Stimulated activated CD8-positive, alpha-beta memory T cell treated with anti-CD3 and anti-CD28 coated beads, Interleukin-7, amount 100 ng/mL, for 1 hour (primary cell): ENCODE measurements at places on chromosomes 3 and 15.

DNA sequence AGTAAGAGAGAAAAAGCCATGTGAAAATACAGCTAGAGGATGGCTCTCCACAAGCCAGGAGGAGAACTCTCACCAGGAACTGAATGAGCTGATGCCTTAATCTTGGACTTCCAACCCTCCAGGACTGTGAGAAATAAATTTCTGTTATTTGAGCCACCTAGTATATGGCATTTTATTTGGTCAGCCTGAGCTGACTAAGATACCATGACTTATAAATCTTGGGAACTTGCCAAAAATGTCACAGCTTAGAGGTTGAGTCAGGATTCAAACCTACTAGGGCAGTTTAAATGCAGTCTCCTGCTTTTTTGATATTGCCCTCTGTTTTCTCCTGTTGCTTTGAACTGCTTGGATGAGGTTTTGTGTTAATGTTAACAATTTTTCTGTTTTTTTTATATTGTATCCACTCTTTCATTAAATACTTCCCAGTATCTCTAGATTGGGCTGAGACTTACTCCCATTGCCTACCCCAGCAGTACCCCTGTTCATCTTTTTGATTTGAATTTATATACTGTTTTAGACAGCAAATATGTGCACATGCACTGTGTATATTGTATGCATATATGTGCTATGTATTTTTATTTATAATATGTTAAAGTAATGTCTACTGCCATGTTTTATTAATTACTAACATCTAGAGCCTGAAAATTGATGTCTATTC is 1223.2 kb downstream of the OTOL1 start:
- DNase-seq, result no peak

GRCh38 chr15:90807786-90808086 is 60.7 kb upstream of the FURIN start:
- no peak for DNase-seq

- DNase-seq, result no peak
Measured at GRCh38 chr3:46019707-46020106, 7.6 kb downstream of the XCR1 start.

DNA sequence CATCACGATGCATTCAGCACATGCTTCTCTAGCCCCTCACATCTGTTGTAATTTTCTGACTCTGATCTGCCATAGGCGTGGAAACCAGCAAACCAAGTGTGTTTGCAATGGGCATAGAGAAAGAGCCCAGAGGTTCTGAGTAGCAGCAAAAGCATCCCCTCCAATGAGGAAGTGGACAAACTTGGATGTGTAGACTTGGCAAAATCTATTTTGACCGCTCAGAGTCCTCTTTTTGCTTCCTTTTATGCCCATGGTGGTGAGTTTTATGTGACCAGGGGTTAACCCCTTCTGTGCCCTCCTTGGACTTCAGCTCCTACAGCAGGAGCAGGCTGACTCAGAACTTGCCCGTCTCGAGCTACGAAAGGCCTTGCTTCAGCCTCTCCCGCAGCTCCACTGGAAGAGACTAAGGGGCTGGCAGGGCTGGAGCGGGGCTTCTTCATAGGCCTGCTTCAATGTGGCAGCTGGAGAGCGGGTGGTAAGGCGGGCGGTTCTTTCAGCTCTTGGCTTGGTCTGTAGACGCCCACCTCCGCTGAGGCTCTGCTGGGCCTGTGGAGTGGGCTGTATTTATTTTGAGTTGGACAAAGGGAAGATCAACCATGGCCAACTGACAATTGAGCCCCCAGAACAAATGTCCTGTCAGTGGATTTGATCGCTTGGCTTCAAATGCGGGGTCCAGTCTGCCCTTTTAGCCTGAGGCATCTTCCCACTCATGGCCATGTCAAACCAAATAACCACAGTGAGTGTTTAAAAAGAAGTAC is 6.5 kb upstream of the ETV5 start:
- DNase-seq, result no peak

GRCh38 chr3:16174976-16175901 is 759 bp downstream of the GALNT15 start:
- no peak for DNase-seq

DNA sequence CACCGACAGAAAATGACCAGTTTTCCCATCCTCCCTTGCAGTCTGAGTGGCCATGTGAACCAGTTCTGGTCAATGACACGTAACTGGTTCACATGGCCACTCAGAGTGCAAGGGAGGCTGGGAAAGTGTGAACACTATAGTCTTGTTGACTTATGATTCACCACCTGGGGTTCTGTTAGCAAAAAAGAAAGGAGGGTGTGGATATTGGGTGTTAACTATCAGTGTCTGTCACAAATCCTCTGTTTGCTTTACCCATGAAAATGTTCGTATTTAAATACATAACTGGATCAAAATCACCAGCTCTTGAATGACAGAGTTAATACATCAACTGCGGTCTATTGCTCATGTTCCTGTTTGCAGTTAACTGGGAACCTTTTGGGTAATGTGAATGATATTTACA is 92.3 kb downstream of the ADAMTSL3 start:
- DNase-seq, result no peak

- no peak for DNase-seq
Measured at GRCh38 chr15:88605189-88606069, 15.7 kb upstream of the AEN start.

DNA sequence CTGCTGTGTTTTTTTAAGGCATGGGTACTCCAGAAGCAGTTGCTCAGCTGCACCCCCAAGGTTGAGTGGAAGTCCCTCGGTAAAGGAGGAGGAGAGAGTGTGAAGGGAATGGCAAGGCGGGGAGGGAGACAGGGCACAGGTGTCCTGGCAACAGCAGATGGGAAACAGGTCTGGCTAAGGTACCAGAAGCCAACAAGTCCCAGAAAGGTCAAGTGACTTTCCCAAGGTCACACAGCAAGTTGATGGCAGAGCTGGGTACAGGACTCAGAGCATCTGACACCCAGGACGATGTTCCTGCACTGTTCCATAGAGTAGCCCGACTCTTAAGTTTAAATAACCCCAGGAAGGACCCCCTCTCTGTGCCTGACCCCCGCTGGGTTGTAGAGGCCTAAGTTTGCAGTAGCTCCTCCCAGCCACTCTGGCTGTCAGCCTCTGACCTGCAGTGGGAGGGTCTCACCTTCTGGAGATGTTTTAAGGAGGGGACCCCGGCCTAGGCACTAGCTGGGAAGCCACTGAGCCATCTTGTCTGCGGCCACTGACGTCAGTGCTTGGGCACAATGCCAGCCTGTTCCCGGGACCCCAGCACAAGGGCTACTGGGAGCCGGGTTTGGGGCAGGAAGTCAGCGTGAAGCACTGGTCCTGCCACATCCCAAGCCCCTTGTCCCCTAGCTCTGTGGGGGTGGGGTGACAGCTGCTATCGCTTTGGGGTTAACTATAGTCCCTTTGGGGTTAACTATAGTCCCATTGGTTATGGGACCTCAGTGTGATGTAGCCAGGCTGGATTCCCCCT is 10.5 kb downstream of the CSK start:
- no peak for DNase-seq

DNA sequence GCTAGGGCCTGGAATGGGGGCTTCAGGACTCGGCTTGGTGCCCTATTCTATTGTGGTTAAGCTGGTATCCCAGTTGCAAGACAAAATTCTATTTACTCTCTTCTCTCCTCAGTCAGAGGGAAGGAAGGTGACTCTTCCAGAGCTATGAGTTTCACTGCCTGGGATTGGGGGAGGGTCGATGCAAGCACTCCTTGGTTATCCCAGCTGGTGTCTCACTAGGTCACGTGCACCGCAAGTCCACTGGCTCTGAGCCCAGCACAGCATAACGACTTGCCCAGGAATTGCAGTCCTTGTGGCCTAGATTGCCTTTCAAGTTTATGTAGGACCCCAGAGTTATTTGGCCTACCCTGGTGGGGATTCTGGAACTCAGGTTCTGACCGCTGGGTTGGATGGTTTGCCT is 958.8 kb downstream of the IGSF11 start:
- no peak for DNase-seq

- DNase-seq, result no peak
Measured at GRCh38 chr3:108106031-108106430, 15.2 kb upstream of the CD47 start.

DNA sequence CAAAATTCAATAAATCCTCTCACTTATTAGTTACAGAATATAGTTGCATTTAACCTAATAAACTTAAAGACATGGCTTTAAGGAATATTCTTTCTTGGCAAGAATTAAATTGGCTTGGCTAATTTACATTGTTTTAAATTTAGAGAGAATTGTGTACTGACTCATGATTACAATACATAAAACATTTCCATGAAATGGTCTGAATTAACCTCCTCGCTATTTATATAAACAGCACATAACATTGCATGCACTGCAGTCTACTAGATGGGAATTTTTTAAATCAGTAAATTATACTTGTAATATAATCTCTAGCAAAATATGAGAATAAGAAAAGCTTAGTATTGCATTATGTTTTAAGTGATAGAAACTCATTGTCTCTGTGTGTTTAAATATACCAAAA is 268.9 kb downstream of the SHOX2 start:
- no peak for DNase-seq

GRCh38 chr3:43062564-43063040 is 43.3 kb downstream of the POMGNT2 start:
- DNase-seq, result no peak

- no peak for DNase-seq
Measured at GRCh38 chr15:74653426-74654102, 37.9 kb downstream of the CLK3 start.

DNA sequence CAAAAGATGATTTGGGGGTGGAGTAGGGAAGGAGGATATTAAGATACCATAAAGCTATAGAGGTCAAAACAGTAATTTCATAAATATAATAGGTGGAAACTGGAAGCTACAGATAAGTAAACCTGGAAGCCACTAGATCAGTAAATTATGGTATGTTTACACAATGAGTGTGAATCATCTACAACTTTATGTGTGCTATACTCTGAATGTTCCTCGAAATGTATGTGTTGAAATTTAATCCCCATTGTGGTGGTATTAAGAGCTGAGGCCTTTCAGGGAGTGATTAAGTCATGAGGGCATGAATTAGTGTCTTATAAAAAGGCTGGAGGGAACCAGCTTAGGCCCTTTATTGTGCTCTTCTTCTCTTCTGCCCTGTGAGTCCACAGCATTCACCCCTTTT is 25.2 kb downstream of the EOMES start:
- DNase-seq, result no peak

DNA sequence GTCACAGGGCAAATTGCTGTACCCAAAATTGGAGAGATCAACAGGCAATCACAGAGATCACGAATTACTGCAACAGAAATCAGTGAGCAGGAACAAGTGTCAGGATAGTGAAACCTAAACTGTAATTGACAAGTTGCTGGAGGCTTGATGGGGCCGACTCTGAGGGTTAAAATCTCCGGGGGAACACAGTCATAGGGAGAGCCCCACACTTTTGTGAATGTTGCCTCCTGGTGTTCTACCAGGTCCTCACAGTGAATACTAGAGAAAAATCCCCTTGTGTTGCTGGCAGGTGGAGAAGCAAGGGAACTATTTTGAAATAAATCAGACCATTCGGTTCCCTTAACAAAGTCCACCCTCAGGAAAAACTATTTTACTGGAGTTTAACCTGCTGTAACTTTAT is 697.5 kb upstream of the CBLB start:
- no peak for DNase-seq

GRCh38 chr3:56762718-56763117 is 39.0 kb downstream of the ARHGEF3 start:
- no peak for DNase-seq

DNA sequence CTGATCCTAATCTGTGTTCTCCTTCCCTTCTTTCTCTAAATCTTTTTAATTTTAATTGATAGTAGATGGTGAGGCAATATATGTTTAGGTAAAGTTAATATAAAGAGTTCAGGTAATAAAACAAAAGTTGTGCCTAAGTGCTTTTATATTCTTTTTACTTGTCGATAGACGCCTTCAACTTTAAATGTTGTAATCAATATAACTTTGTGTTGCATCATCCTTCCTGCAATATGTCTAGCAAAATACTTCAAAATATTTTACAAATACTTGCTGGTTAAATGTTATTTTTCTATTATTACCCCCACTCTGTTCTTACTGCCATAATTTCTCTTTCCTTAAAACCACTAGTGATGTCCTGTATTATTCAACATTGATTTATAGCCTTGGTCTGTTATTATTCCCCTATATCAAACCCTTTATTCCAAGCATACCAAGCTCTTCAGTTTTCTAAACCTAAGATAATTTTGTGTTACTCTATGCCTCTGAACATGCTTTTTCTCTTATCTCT is 92.4 kb downstream of the NAALADL2 start:
- DNase-seq, result no peak

- DNase-seq, result no peak
Measured at GRCh38 chr3:132978464-132978863, 59.7 kb upstream of the TMEM108 start.

- DNase-seq, result no peak
Measured at GRCh38 chr3:55128225-55128823, 200.5 kb upstream of the LRTM1 start.

DNA sequence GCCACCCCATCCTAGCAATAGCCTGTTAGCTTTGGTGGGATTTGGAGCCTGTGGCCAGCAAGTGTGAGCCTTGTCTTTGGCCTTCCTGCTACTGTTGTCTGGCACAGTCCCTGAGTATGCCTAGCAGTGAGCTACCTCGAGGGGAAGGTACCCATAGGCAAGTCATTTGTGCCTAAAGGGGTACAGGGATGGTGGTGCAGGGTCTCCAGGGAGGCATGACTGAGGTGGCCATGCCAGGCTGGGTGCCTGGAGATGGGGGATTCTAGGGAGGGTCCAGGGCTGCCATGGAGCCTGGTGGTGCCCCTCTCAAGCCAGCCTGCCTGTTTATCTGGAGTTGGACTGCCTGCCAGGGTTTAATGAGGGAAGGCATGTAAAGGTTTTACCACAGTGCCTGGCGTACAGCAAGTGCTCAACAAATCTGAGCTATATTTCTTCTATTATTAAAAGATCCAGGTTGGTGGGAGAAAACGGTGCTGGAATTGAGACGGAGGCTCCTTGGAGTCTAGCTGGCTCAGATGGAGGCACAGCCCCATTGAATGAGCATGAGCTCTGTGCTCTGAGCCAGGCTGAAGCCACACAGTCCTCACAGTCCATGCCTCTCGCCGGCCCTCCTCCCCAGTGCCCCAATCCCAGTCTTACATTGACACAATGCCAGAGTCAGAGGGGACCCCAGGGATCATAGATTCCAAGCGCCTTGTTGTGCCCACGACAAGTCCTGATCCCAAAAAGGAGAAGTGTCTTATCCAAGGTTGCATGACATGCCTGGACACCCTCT is 76.2 kb downstream of the CORO2B start:
- DNase-seq, result no peak

GRCh38 chr3:20488151-20488550 is 302.1 kb upstream of the SGO1 start:
- DNase-seq, result no peak

- DNase-seq, result no peak
Measured at GRCh38 chr3:116338713-116339112, 106.6 kb downstream of the LSAMP start.

GRCh38 chr3:162938083-162938482 is 1441.5 kb downstream of the OTOL1 start:
- DNase-seq, result no peak

DNA sequence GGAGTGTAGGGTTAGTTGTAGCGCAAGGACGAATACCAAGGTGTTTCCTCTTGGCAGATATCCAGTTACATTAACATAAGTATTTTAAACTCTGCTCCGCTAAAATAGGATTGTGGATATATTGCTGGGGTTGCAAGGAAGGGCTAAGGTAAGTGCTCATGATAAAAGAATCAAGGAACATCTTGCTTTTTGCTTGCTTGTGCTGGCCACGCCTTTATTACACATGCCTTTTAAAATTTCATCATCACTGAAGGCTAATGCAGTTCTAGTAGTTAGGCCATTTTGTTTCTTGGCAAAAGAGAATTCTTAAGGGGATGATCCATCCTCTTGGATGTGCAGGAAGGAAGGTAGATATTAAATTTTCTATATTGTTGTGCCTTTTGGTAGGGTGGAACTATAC is 415.6 kb upstream of the TPM1 start:
- no peak for DNase-seq
